ENCODE measurements at places on chromosomes 7 and 10.

DNA sequence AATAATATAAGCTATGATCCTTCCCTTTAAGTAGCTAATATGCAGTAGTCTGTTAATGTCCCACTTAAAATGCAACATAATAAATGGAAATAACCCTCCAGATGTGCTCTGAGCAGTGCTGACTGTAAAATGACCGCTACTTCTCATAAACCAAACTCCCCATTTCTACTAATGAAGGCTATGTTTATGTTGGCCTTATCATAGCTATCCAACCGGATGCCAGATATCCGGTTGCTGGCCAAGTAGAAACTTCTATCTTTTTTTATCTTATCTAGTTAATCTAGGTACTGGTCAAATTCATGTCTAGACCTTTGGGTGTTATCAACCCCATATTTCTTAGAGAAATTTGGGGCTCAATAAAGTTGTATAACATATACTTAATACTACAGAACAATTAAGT lies 56.6 kb downstream of the CHRM2 start:
- no peak for DNase-seq

- DNase-seq: no peak
Observed at GRCh38 chr10:114905450-114905849, 32.5 kb upstream of the TRUB1 start.

- DNase-seq: no peak
Observed at GRCh38 chr7:154884348-154884920, 118.5 kb downstream of the PAXIP1 start.

GRCh38 chr10:84546609-84547008 lies 218.2 kb downstream of the CCSER2 start:
- no peak for DNase-seq

DNA sequence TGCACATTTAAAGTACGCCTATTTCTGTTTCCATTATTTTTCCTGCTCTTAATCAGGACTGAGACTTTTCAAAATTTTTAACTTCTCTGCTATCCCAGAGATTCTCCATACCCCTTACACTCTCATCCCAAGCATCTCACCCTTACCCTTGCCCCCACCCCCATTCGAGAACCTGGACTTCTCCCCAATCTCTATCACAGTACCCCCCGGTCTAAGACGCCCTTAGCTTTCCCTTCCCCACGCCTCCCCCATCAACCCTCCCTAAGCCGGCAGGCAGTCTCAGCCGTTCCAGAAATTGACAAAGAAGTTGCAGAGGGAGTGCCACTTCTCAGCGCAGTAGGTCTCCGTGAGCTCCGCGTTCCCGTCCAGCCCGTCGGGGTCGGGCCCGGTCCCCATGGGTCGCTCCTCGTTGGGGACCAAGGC lies 1.4 kb downstream of the FGFBP3 start:
- DNase-seq: peak; percentile 14
